ENCODE measurements at places on chromosomes 12 and 14.
A peak's percentile ranks its signal among the peaks of the same experiment; 100 is the strongest.

- DNase-seq, result no peak
These were observed 251.8 kb downstream of the APAF1 start for GRCh38 chr12:98896938-98897337.

GRCh38 chr12:123232472-123232806, 502 bp downstream of the MPHOSPH9 start:
- DNase-seq, result no peak

GRCh38 chr12:124411281-124411878, 116.5 kb downstream of the RFLNA start:
- no peak for DNase-seq

DNA sequence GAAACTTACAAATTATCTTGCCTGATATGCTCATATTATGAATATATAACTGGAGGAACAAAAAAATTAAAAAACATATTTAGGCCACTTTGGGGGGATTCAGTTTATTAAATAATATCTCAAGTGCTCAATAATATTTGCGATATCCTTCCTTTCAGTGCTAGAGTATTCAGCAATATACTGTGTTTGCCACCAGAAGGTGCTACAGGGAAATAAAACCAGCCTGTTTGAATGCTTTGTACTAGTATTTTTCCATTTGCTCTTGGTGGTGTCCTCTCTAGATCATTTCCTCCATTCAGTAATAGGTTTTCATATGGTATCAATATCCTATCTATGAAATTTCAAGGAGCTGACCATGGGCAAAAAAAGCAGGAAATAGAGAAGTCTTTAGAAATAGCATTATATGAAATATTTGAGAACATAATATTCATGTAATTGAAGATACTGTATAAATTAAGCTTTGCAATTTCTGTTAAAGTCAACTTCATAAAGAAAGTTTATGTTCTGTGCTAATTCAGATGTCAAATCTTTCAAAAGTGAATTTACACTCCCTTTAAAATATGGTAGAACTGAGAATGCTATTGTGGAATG, 106.2 kb upstream of the NAV3 start:
- DNase-seq, result peak; percentile 44

DNA sequence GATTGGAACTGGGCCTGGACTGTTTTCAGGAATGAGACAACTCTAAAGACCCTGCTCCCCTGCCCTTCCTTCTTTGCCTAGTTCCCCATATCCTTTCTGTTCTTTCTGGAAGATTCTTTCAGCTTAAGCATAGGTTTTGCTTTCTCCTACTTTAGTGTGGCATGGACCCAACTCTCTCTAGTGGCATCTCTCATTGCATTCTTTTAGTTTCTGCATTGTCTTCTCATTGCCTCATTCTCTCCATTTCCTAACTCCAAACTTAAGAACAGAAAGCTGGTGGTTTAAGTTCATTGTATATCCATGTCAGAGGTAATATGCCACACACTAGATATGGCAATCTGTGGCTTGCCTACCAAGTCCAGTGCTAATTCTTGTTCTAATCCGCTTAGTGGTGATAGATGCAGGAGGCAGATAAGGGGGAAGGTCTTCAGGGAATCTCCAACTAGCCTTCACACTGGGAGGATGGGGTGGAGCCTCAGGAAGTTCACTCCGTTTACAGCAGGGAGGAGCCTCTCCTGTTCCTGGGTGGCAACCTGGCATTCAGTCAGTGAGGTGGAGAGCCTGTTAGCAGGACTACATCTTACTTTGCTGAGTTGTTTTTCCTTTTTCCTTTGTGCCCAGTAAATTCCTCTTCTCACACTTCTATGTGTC, 165.1 kb upstream of the LMNTD1 start:
- no peak for DNase-seq

GRCh38 chr12:66508025-66508424, 170.9 kb downstream of the GRIP1 start:
- DNase-seq, result no peak

GRCh38 chr12:65923228-65923627, 98.9 kb downstream of the HMGA2 start:
- DNase-seq, result no peak

GRCh38 chr14:94545131-94545841, 16.0 kb upstream of the SERPINA4 start:
- DNase-seq, result no peak

GRCh38 chr14:68885226-68886108, 92.6 kb upstream of the ZFP36L1 start:
- no peak for DNase-seq

DNA sequence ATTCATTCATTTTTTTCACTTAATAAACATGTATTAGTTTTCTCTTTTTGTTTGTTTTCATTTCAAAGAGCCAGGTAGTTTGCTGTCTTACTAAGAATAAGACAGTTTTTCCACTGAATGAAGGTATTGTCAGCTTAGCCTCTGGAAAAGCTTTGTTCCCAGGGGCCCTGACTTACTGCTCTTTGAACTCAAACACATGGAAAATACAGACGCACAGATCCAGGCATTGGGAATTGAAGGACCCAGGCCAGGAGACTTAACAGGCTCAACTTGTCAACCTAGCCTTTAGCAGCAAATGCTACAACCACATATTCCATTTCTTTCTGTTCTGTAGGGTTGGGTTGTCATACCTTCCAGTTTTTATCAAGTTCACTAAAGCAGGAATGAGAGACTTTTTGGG, 38.5 kb upstream of the SLCO1C1 start:
- DNase-seq, result no peak

DNA sequence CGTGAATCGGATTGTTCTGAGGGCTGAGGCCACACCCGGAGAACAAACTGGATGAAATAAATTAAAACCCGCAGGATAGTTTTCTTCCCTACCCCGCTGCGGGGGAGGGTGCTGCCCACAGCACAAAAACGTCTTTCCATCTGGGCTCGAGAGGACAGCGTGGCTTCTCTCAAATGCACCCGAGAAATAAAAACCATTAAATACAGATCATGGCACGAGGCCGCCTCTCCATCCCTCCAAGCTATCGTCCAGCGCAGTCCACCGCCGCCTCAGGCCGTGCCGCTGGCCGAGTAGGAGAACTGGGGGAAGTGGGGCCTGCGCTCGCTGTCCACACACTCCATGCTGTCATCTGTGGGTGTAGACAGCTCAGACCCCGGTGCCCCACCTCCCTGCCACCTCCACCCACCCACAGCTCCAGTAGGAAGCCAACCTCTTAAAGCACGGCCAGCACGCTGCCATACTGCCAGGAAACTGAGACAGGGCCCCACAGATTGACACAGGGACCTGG, 17.2 kb downstream of the SIVA1 start:
- DNase-seq, result no peak

GRCh38 chr14:55052269-55052930, 953 bp downstream of the MAPK1IP1L start:
- DNase-seq, result no peak

- no peak for DNase-seq
These were observed 9.8 kb downstream of the RTL1 start for GRCh38 chr14:100893760-100894159.

GRCh38 chr12:115726691-115727090, 550.8 kb downstream of the MED13L start:
- DNase-seq, result no peak

GRCh38 chr12:104285740-104286515, 17.6 kb upstream of the EID3 start:
- no peak for DNase-seq

GRCh38 chr14:61262082-61262481, 19.1 kb downstream of the TMEM30B start:
- DNase-seq, result no peak

- DNase-seq, result no peak
These were observed 19.0 kb downstream of the KCTD10 start for GRCh38 chr12:109458086-109458485.

- no peak for DNase-seq
These were observed 331.5 kb downstream of the LRIG3 start for GRCh38 chr12:58588770-58589169.

GRCh38 chr14:57209561-57209960, 59.1 kb downstream of the EXOC5 start:
- DNase-seq, result no peak

DNA sequence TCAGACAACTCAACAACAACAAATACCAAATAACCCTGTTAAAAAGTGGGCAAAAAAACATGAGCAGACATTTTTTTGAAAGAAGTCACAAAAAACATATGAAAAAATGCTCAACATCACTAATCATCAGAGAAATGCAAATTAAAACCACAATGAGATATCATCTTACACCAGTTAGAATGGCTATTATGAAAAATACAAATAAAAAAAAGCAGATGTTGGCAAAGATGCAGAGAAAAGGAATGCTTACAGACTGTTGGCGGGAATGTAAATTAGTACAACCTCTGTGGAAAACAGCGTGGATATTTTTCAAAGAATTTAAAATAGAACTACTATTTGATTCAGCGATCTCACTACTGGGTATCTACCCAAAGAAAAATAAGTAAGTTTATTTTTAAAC, 114.0 kb downstream of the SLC38A4 start:
- no peak for DNase-seq

- DNase-seq, result no peak
These were observed 3.0 kb downstream of the ETV6 start for GRCh38 chr12:11652351-11653040.

DNA sequence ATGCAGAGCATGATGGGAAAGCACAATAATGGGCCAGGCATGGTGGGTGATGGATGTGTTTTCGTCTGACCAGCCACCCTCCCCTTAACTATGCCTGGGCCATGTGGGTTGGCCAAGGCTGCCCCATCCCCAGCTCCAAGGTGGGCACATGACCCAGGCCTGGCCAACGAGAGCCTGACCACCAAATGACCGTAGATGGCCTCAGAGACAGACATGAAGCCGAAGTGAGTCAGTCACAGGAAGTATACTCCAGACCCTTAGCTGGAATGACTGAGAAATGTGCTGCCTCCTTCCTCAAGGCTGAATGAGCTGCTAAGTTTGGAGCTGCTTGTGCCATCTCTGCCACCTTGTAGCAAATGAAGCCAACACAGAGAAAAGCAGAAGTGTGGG, 233.6 kb downstream of the BCL11B start:
- DNase-seq, result no peak

DNA sequence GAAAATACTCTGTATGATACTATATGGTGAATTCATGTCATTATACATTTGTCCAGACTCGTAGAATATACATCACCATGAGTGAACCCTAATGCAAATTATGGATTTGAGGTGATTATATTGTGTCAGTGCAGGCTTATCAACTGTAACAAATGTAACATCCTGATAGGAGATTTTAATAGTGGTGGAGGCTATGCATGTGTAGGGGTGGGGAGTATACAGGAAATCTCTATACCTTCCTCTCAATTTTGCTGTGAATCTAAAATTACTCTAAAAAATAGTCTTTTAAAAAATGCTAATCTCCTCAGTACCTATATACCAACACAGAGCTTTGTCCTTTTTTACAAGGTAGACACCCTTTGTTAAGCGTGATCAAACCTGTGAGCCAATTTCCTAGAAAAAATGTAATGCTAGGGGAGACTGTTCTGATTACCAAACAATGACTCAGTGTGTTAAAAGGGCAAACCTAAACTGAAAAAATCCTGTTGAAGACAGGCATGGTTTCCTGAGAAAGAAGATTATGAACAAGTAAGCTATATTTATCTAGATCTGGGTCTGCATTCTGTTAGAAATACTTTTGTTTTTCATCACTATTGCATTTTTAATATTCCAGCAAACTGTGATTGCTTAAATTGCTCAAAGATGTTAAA, 170.9 kb downstream of the DUSP6 start:
- no peak for DNase-seq

- no peak for DNase-seq
These were observed 170.0 kb upstream of the PRMT8 start for GRCh38 chr12:3320881-3321509.

GRCh38 chr14:99148131-99148530, 123.9 kb downstream of the BCL11B start:
- no peak for DNase-seq

GRCh38 chr14:64081174-64081746, 212.9 kb downstream of the ESR2 start:
- DNase-seq, result no peak

DNA sequence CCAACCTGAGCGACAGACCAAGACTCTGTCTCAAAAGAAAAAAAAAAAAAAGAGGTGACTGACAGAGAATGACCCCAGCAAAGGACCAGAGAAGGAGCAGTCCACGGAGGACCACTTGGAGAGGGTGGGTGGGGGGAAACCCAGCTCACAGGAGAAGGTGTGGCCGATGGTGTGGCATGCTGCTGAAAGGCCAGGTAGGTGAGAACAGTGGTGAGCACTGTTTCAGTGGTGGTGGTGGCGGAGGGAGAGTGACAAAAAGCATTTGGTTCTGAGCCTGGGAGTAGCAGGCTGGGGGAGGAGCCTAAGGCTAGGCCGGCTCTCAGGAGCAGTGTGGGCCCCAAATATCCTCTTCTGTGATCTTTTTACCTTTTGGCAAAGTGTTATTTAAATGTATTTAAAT, 63.8 kb downstream of the IRF2BPL start:
- DNase-seq, result no peak

DNA sequence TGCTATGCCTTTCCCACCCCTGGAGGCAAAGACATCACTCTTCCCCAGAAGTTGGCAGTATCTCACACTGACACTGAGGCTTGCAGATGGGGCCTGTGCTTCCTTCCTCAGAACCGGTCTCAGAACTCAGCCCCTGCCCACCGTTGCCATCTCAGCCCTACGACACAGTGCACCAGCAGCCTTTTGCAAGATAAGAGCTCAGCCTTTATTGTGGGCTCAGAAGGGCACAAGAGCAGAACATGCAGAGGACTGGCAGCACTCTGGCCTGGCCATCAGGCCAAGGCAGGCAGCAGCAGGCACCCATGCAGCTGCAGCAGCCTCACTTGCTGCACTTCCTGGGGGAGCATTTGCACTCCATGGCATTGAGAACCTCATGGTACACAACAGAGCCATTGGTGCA, 3.6 kb upstream of the ANO2 start:
- no peak for DNase-seq

DNA sequence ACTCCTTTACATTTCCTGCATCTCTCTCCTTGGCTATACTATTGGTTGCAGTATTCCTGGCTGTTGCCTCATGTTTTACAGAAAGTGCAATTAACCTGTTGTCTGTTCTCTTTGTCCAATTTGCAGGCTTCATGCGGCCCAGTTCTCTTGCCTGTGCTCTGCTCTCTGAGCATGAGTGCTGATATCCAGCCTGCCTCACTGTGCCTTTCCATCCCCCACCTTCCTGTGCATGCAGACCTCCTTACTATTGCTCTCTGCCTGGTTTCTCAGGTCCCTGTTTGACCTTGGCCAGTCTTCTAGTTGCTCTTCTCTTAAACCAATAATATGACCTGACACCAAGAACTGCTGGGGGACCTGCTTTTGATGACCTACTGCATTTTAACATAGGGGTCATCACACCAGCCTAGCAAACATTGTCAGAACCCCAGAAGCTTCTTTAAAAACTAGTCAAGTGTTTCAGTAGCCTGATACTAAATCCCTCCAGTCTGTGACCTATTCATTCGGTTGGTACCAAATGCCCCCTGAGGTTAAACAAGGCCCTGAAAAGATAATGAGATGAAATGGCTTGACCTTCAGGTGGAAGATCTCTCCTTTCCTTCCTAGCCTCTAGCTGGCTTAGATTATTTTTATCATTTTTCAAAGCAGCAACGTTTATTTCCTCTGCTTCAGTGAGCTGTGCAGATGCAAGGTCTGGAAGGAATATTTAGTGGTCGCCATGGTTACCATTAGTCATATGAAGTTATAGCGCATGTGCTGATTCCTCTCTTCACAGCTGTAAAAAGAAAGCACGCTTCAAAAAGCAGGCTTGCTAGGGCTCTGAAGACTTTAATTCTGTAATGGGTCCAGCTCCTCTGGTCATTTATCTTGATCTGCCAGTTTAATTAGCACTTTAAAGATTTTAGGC, 216.5 kb downstream of the PHLDA1 start:
- DNase-seq, result peak; percentile 78
